Ammon's horn (tissue), 1 donor: ENCODE measurements at places on chromosomes 12 and 14.

DNA sequence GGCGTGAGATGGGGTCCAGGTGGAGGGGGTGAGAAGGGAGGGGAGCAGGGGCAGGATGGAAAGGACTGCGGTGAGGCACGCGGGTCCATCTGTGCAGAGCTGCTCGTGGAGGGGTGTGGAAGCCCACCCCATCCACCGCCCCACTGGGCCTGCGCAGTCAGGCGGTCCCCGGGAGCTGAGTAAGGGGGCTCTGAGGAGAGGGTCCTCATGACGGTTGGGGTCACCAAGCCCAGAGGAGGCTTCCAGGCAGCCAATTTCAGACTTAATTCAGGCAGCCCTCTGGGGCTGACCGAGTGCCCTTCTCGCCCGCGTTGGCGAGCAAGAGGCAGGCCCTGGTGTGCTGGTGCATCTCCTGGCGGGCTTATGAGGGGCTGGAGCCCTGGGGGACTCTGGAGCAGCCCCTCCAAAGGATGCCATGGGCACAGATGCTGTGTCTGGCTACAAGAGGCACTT, 115.5 kb downstream of the KIF26A start:
- DNase-seq = no peak

DNA sequence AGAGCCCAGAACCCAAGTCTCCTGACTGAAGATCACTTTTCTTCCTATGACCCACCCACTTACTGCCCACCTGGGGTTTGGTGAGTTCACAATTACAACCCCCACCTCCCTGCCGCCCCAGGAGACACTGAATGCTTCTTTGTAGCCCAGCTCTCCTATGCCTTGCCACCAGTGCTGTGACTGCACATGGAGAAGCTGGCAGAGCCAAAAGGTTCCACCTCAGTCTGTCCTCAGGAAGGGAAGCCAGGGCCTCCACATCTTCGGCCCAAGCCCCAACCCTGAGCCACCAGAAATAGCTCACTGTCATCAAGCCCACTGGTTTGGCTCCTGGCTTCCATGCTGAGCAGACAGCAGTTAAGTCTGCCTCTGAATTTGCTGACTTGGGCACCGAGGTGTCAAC, 25.6 kb downstream of the OTUB2 start:
- DNase-seq = peak; percentile 1

- peak; percentile 77 for DNase-seq
These were observed 323 bp downstream of the VTI1B start for GRCh38 chr14:67674139-67674479.

- no peak for DNase-seq
These were observed 155.7 kb downstream of the DPF3 start for GRCh38 chr14:72738161-72738611.

DNA sequence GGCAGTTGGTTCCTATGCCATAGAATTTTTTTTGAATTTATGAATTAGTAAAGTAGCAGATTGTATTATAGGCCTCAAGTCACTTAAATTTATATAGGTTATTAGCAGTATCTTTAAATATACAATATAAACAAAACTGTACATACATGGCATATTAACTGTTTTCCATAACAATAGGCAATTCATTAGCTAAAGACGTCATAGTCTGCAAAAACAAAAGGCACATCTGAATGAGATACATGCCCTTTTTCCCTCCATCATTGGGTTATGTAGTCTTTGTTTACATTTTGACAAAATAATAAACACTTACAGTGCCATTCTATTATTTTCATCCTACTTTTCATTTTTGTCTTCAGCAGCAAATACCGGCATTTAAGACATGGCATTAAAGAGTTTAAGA, 1.1 kb upstream of the VCPKMT start:
- peak; percentile 18 for DNase-seq

DNA sequence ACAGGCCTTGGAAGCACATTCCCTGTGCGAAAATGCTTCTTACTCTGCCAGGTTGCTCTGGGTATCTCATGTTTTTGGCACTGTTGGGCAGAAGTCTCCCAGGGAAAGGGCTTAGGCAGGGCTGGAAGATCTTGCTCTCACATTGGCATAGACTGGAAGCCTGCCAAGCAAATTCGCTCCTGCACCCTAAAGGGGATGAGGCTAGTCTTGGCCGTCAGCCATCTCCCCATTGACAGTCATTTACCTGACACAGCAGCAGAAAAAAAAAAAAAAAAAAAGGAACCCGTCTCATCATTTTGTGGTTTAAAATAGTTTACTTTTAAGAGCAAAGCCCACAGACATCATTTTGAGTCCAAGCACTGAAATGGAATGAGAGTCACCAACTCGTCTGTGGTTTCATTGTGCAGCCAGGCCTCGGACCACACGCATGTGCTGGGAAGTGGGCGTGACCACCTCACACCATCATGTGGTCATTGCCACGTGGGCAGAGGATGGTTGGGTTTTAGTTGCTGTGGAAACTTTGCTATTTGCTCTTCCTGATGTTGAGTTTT, 84.8 kb downstream of the NRXN3 start:
- DNase-seq = no peak

- DNase-seq = no peak
These were observed 10.1 kb upstream of the C14orf39 start for GRCh38 chr14:60495946-60496345.

GRCh38 chr14:91410771-91411536, 6.7 kb downstream of the CCDC88C start:
- no peak for DNase-seq

DNA sequence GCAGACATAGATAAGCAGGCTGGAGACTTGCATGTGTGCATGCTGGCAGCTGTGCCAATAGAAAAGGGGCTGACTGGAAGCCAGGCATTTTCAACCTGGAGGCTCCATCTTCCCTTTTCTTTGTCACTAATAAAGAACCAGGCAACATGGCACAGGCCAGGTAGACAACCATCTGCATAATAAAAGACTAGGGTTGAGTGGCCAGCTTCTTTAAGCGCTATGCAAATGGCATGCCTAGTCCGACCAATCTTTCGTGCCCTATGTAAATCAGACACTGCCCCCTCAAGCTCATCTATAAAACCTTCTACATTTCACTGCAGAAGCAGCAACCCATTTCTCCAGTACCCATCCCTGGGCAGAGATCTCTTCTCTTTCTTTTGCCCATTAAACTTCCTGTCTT, 4.6 kb upstream of the KLRC1 start:
- no peak for DNase-seq

GRCh38 chr12:132548430-132549058, 58.6 kb downstream of the FBRSL1 start:
- no peak for DNase-seq

- peak; percentile 83 for DNase-seq
These were observed 27.7 kb downstream of the CLMN start for GRCh38 chr14:95291859-95292542.

GRCh38 chr12:83763425-83763824, 1076.7 kb downstream of the TMTC2 start:
- DNase-seq = no peak

DNA sequence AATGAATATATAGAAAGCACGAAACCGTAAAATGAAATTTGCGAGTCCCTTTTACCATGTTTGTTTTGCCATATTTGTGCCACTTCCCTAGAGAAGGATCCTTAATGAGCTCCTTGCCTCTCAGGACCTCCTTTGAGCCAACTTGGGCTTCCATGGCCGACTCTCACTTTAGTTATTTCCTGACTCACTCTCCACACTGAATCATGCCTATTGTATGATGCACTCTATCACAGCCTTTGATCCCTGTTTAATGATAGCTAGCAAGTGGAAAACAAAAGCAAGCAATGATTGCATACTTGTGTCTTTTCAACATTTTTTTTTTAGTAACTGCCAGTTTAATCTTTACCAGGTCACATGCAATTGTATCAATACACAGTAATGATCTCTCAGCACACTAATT, 153.2 kb downstream of the CCER1 start:
- no peak for DNase-seq

DNA sequence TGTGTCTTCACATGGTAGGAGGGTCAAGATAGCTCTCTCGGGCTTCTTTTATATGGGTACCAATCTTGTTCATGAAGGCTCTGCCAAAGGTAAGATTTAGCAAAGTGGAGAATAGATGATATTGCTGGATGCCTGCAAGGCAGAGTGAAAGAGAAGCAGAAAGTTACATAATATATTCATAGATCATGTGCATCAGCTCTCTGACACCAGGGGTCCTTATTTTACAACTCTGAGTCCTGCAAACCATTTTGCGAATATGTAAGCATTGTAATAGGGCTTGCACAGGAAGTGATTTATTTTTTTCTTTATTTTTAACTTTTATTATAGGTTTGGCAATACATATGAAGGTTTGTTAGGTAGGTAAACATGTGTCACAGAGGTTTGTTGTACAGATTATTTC, 31.8 kb downstream of the CRADD start:
- DNase-seq = no peak

DNA sequence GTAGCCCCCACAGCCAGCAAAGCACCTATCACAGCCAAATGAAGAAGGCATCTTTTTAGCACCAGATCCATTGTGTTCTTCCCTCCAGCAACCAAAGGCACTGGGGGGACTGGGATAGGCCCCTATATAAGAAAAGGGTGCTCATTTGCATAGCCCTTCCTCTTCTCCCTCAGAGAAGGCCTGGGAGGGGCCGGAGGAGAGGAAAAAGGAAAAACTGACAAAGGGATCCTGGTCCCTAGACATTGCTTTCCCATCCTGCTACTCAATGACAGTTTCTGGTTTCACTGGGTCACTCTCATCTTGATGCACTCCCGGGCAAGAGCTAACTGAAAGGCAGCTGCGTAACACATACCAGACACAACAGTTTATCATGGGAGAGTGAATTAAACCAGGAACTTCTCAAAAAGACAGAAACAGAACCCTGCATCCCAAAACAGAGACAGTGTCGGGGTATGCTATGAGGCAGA, at the start of gene PMEL:
TSS of gene PMEL (minus strand) at position 102 of the 467 bp plus-strand sequence. CDS start at position 71, 31 bp downstream.
- no peak for DNase-seq

- no peak for DNase-seq
These were observed 31.2 kb upstream of the RBM19 start for GRCh38 chr12:113997365-113997764.

DNA sequence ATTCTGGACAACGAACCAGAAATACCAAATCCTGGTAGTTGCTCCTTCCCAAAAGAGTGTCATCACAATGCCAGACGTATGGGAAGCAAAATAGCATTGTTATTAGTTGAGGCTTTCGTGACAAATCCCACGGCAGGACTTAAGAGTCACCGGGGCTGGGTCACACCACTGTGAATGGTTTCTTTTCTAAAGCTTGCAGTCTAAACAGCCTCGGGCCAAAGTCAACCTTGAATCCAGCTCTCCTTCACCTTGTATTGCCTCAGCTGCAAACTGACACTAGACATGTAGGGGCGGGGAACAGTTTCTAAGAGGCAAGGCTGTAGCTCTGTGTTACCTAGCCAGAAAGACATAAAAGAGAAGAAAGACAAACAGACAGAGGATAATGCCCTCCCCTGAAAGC, 734.8 kb downstream of the MED13L start:
- DNase-seq = no peak

GRCh38 chr12:12804432-12804886, 8.7 kb upstream of the DDX47 start:
- DNase-seq = no peak

- no peak for DNase-seq
These were observed 12.0 kb downstream of the MGP start for GRCh38 chr12:14873440-14874185.

- DNase-seq = no peak
These were observed 105.9 kb downstream of the ETV6 start for GRCh38 chr12:11755302-11755930.

- DNase-seq = no peak
These were observed 54.1 kb downstream of the COCH start for GRCh38 chr14:30928462-30928861.

GRCh38 chr14:98940693-98941437, 331.1 kb downstream of the BCL11B start:
- no peak for DNase-seq

DNA sequence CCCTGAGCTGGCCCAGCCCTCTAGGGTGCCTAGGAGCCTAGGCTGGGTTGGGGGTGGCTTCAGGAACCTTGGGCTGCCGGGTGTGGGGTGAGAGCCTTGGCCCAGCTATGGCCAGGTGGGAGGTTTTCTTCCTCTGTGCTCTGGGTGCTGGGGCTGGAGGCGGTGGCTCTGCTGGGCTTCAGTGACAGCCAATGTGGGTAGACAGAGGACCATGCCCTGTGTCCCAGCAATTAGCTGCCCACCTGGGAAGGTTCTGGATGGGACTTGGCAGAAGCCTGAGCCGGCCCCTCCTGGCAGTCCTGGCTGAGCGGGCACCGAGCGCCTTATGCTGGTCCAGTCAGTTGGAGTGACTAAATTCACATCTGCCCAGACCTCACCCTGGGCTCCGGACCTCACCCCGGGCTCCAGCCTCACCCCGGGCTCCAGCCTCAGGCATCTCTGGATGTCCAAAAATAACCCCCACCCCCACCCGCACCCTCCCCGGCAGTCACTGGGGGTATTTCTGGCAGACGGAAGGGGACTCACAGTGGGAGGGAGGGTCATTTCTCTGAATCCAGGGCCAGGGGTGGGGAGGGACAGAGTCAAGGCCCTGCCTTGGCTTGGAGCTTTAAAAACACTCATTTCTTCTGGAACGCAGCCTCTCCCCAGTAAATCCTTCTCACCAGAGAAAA, 46.9 kb downstream of the CYP46A1 start:
- no peak for DNase-seq

GRCh38 chr12:78964521-78964920, 99.9 kb downstream of the SYT1 start:
- DNase-seq = no peak

GRCh38 chr12:79778802-79779448, 88.2 kb upstream of the PAWR start:
- DNase-seq = no peak

- no peak for DNase-seq
These were observed 687.5 kb upstream of the FBXO33 start for GRCh38 chr14:40119765-40120164.

DNA sequence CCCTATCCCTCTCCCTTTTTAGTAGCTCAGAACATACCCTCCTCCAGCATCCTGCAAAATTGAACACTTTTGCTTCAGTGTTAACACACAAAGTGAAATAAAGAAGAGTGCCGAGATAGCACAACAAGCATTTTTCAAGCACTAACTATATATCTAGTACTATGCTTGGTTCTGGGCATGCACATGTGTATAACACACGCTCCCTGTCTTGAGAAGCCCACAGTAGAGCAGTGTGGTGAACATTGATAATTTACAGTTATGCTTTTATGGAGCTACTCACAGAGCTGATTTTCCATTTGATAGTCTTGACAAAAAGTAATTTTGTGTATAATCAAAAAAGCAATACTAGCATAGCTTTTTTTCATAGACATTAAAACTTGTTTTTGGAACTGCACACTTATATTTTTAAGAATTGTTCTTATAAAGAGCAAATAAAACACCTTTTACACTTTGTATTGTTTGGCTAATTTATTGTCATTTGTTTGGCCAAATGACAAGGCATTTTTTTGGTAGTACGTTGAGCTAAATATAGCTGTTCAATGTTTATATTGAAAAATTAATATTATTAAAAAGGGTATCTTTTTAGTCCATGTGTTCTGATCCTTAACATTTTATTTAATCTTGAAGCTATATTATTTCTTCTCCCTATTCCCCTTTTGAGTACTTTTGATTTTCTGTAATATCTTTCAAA, 39.7 kb downstream of the LEMD3 start:
- no peak for DNase-seq

DNA sequence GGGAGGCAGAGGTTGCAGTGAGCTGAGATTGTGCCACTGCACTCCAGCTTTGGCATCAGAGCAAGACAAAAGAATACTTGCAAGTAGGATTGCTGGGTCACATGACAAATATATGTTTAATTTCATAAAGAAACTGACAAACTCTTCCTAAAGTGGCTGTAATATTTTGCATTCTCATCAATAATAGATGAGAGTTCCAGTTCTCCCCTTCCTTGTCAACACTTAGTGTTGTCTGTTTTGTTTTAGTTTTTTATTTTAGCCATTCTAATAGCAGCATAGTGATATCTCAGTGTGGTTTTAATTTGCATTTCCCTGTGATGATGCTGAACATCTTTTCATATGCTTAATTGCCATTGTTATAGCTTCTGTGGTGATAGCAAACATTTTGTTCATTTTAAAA, 31.2 kb downstream of the SLC39A9 start:
- DNase-seq = no peak
